Activated effector memory CD4-positive, alpha-beta T cell treated with anti-CD3 and anti-CD28 coated beads, Interleukin-2, amount 50 U/mL, for 16 hours (primary cell): ENCODE measurements at places on chromosomes 3 and 15.

- no peak for DNase-seq
Observed at GRCh38 chr3:64903006-64903405, 215.2 kb upstream of the ADAMTS9 start.

- DNase-seq: no peak
Observed at GRCh38 chr3:59263152-59263551, 213.3 kb upstream of the CFAP20DC start.

DNA sequence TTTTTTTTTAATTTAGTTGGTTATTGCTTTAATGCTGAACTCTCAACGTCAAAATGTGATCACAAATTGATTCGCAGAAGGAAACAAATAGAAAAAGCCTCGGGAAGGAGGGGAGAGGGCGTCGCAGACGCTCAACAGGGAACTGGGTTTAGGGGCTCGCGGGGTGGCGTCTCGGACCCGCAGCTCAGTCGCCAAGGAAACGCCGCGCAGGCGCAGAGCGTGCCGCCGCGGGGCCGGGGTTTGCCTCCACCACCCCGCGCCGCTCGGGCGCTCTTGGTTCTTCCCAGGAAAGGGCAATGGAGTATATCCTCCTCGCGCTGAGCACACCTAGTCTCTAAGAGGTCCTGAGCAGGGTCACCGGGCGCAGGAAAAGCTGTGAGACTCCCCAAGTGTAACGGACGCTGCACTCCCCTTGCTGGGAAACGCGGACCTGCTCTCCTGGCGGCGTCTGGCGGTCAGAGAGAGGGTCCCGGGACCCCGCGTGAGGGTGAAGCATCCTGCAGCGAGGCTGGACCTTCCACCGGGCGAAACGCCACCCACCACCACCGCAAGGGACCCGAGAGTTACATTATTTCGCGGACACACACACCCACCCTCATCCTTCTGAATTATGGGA lies 753 bp downstream of the PLCH1 start:
- DNase-seq: peak; percentile 76

DNA sequence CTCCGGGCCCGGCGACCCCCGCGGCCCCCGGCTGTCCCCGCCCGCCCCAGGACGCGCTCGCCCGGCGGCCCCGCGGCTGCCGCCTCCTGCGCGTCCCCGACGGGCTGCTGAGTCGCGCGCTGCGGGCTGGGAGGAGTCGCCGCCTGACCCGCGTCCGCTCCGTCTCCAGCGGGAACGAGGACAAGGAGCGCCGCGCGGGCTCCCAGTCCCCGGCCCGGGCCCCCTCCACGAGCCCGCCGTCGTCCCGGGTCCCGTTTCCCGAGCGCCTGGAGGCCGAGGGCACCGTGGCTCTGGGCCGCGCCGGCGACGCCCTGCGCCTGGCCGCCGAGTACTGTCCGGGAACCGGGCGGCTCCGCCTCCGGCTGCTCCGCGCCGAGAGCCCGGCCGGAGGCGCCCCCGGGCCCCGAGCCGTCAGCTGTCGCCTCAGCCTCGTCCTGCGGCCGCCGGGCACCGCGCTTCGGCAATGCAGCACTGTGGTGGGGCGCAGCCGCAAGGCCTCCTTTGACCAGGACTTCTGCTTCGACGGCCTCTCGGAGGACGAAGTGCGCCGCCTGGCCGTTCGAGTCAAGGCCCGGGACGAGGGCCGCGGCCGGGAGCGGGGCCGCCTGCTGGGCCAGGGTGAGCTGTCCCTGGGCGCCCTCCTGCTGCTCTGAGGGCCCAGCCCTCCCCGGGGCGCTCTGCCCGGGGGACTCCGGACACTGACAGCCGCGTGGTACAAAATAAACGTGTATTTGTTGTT lies 1.5 kb downstream of the C2CD4A start:
- DNase-seq: peak; percentile 69

GRCh38 chr3:101999177-101999779 lies 150.0 kb downstream of the NFKBIZ start:
- no peak for DNase-seq

- peak; percentile 63 for DNase-seq
Observed at GRCh38 chr3:45224824-45225464, 1.1 kb downstream of the TMEM158 start.
